ENCODE measurements at places on chromosomes 3 and 15.
A peak's percentile ranks its signal among the peaks of the same experiment; 100 is the strongest.

DNA sequence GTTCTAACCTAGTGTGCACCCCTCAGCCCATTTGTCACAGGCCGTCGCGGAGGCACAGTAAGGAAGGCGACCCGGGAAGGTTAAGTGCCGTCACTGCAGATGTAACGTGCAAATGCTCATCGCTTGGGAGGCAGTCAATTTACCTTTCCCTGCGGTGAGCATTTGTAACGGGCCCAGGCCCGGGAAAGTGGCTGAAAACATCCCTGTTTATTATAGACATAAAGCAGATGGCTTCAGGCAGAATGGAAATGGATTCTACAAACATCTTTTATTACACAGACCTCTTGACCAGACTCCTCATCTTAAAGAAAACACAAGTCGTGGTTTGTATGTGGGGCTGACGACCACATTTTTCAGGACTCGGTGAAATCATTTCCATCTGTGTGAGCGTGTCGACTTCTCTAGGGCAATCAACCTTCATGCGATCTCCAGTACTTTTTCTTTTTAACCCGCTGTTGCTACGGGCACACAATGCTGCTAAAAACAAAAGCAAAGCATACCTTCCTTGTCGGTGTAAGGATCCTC is 43.6 kb downstream of the NMNAT3 start:
- DNase-seq = peak; percentile 26
- no peak overlapping the region for H3K4me3 ChIP-seq
- H3K36me3 ChIP-seq = no peaks in the 10 kb centered on the region

DNA sequence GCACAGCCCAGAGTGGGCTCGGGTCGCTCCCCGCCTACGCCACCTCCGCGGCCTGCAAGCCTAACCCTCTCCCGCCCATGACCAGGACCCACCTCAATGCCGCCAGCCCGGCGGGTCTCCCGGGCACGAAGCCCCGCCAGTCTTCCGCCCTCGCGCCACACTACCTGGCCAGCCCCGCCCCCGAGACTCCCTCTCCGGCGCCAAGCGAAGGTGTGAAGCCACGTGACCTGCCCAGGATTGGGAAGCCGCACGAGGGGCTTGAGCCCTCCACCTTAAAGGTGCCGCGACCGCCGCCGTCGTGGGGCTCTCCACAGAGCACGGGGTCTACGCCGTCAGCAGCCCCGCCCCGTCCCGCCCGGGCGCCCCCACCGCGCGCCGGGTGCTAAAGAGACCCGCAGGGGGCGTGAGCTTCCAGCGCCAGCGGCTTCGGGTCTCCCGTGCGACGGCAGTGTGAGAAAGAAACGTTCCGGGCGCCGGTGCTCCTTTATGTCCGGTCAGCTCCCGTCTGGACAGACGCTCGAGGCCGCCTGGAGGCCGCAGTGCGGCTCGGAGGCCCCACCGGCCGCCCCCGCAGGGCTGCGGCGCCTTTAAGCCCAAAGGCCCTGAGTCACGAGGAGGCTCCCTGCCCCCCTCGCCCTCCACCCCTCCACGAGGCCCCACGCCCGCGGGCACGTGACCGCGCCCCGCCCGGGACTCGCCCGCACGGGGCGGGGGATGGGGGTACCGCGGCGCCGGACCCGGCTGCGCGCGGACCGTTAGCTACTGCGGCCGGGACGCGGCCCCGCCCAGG is at the start of gene CPEB1:
CPEB1 (minus strand) TSS at position 319 of the 790 bp plus-strand sequence. CDS start 18,904 bp downstream, outside the sequence.
- peak within 1 kb of the TSS; percentile 44 for H3K4me3 ChIP-seq
- no peak within 1 kb of the TSS for H3K27ac ChIP-seq
- H3K27me3 ChIP-seq = peaks cover 47% of the 10 kb centered on the region
- peaks cover 3% of the 10 kb centered on the region for H3K4me1 ChIP-seq

DNA sequence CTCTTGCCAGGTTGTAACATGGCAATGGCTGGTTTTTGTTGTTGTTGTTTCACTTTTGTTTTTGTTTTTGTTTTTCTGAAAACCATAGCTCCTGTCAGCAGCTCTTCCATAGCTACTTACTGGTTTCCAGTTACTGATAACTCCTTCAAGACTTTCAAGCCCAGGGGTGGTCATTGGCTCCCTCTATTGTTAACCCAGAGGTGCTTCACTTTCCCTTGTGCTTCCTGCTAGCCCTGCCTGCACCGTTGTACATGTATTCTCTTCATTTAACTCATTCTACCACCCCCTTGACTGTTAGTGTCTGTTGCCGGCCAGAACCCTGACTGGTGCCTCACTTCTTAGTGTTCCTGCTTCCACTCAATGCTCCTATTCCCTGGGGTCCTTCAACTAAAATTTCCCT is 4.2 kb upstream of the TRAT1 start:
- no peak overlapping the region for H3K27ac ChIP-seq
- H3K4me3 ChIP-seq = no peak overlapping the region
- no peaks in the 10 kb centered on the region for H3K4me1 ChIP-seq
- no peaks in the 10 kb centered on the region for H3K36me3 ChIP-seq
- peak; percentile 8 for DNase-seq
- H3K27me3 ChIP-seq = no peaks in the 10 kb centered on the region

DNA sequence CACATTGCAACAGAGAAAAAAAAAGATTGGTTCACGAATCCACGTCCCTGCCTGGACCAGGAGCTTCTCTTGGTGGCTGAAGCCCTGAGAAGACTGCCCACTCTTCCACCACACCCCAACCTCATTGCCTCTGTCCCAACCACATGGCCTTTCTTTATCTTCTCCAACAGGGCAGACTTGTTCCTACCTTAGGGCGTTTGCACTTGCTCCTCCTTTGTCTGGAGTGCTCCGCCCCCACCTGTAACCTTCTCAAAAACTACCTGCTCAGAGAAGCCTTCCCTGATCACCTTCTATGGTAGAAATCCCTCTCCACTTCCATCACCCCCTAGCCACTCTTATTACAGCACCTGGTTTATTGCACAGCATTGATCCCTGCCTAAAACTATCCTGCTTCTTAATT is 64.7 kb downstream of the ITGA11 start:
- no peak overlapping the region for H3K4me3 ChIP-seq
- H3K27me3 ChIP-seq = no peaks in the 10 kb centered on the region
- DNase-seq = no peak
- no peak overlapping the region for H3K27ac ChIP-seq

DNA sequence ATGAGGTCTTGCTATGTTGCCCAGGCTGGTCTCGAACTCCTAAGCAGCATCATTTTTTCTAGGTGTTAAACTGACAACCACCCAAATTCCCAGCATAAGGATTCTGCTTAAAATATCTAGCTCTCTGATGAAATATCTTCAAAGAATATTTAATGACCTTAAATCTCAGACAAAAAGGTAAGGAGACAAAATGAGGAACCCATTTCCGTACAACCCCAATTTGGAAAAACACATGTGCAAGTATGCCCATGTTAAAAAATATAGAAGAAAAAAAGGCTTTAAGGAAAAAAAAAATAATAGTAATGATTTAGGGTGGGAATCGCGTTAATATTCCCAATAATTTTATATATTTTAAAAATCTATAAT is 1.4 kb upstream of the SACM1L start:
- DNase-seq = no peak
- no peak overlapping the region for H3K27ac ChIP-seq
- H3K27me3 ChIP-seq = no peaks in the 10 kb centered on the region
- H3K4me1 ChIP-seq = peaks cover 11% of the 10 kb centered on the region
- peaks cover 3% of the 10 kb centered on the region for H3K36me3 ChIP-seq
